Left ventricle myocardium superior (tissue), 1 donor: ENCODE measurements at places on chromosomes 5 and 9.
A peak's percentile ranks its signal among the peaks of the same experiment; 100 is the strongest.

DNA sequence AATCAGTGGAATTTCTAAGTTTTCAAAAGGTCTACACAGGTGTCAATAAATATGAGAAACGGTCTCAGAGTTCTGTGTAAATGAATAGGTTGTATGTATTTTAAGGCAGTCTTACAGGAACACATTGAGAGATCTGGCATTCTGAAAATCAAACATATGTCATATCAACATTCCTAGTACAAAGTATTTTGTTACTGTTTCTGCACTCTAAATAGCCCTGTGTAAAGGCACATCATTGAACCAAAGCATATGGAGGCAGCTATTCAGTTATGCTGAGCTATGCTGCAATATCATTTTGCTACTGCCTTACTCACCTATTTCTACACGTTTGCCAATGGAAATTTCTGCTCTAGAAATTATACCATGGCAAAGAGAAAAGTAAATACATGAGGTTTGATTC is 379.1 kb downstream of the KIAA0825 start:
- DNase-seq: no peak

DNA sequence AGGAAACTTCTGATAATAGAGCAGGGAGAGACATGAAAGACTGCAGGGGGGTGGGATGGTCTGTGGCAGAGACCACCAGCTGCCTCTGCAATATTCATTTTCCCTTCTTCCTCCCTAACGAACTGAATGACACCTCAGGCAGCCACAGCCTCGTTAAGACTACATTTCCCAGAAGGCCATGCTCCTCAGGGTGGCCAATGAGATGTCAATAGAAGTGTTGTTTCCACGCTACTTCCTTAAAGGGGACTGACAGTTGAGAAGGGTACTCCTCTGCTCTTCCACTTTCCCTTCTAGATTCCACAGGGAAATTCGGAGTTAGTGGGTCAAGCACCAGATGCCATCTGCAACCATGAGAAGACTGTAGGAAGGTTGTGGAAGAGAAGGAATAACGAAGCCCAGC is 52.0 kb upstream of the DAPK1 start:
- DNase-seq: no peak

DNA sequence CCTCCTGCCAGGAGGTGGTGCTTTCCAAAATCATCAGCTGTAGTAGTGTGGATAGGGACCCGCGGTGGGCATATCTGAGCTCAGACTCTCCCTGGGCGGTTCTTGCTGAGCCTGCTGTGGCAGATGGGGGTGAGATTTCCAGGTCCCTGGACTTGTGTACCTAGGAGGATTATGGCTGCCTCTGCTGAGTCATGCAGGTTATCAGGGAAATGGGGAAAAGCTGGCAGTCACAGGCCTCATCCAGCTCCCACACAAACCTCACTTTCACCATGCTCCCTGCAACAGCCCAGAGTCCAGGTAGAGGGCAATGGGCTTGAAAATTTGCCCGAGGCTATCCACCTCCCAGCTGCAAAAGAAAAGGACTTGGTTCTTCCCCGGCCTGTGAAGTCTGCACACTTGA is 23.4 kb upstream of the MAMDC2 start:
- no peak for DNase-seq

DNA sequence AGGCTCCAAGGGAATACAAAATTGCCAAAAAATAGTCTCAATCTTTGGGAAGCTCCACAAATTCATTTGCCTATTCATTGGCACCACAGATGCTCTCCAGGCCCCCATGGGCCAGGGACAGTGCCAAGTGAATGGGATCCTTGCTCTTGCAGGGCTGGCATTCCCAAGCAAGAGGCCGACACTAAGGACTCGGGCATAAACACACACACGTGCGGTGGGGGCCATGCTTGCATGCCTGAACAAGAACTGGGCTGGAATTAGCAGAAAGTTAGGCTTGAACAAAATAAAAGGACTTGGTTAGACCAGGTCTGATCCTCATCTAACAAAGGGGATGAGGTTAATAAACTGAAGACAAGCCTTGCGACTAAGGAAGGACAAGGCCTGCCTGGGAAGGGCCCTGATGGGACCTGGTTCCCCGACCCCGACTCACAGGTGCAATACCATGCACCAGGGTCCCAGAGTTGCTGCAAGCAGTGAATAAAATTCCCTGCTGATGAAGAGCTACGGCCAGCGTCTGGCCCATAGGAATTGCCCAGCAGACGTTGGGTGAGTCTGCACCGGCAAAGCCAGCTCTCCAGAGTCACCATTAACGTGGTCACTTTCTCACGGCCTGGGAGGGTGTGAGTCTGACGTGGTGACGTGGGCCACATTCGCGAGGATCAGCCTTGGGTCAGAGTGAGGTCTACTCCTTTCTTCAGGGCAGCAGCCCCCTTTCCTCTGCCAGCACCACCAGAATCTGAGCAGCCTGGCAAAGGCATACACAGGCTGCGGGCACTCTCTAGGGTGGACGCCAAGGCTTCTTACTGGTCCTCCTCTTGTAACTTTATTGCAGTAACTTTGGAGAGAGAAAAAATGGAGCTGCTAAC is 77.4 kb upstream of the FCN1 start:
- DNase-seq: no peak

DNA sequence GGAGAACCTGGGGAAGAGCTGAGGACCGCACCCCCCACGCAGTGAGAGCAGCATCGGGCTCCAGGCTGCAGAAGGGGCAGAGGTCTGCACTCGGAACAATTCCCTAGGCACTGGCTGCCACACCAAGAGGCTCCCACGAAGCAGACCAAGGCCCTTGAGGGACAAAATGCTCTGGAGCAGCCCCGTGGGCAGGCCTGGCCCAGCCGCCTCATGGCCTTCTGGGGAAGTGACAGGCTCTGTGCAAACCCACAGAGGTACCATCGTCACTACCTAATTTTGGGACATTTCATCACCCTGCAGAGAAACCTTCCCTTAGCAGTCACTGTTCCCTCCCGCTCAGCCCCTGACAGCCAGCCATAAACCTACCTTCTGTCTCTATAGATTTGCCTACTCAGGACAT is 15.9 kb downstream of the FBXW5 start:
- DNase-seq: peak; percentile 74

DNA sequence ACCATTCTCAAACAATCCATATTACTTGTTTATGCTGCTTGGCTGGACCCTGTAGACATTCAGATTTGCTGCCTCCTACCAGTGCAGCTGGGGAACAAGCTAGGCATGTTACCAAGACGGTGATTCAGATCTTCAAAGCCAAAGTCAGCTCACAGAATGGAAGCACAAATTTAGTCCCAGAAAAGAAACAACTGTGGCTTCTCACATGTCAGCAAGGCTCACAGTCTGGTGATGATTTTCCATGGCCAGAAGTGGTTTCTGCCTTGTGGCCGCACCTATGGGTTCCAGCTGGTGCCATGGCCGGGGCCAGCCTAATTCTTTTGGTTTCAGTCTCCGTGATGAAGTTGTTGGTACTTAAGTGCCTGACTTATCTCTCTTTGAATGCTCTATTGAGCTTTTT is 182.2 kb downstream of the TMC1 start:
- no peak for DNase-seq

DNA sequence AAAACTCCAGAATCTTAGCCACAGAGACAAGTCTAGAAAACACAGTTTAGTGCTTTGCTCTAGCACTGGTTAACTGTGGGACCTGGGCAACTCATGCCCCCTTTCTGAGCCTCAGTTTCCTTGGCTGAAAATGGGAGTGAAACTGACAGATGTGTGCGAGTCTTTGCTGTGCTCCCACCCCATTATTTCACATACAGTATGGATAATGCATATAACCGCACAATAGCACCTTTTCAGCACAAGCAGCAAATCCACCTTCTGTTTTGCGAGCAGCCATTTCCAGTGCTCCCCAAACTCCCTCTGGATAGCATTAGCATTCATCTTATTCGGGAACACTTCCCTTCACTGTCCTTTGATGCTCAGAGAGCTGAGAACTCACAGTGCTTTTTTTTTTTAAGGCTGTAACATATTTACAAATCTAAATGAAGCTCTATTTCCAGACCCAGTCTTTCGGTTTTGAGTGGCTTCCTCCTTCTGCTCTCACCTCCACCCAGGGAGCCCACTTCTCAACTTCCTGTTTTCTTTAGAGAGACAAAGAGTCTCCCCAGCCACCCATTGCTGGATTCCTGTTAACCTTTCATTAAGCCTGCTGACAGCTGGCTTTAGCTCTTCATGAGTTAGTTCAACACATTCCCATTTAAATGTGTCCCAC is 49.2 kb downstream of the TIMD4 start:
- no peak for DNase-seq

DNA sequence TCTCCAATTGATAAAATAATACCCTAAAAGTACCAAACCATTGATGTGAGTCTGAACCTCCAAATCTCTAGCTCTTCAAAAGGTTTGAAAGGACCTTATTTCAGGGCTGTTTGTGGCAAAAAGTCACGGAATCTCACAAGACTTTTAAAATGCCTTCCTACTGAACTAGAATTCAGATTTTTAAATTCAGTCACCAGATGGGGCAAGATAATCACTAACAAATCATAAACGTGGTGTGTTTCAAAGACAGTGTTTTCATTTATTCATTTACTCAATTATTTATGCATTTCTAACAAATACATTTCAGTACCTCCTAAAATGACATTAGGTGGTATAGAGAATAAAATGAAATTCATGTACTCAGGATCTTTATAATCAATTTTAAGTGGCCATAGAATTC is 68.2 kb upstream of the SMC2 start:
- DNase-seq: no peak

- no peak for DNase-seq
These were observed 11.9 kb downstream of the GRIN1 start for GRCh38 chr9:137150617-137151457.

GRCh38 chr9:132351404-132352045 is 3.3 kb downstream of the SETX start:
- no peak for DNase-seq

- DNase-seq: no peak
These were observed 332.0 kb downstream of the MLLT3 start for GRCh38 chr9:20290257-20290656.
